Aortic smooth muscle cell (primary cell): ENCODE measurements at places on chromosomes 1 and 21. TPM values are rescaled to one million over a fixed set of nuclear protein-coding genes. Genes with fewer than 3 reads are reported as not detected.

Gene TFF3
- total RNA-seq, result 0.68 TPM in 1 of 2 replicates, not detected in the other

Gene TMCC2
- total RNA-seq, result 0.53 and 0.68 TPM in 2 replicates

Gene CCDC24
- 4.0 and 4.8 TPM in 2 replicates for total RNA-seq

Gene IRF6
- total RNA-seq, result 4.4 and 15.7 TPM in 2 replicates

Gene FMO4
- total RNA-seq, result 4.0 and 5.0 TPM in 2 replicates

Gene ALPL
- under 0.01 TPM in 1 of 2 replicates, not detected in the other for total RNA-seq

Gene ADGRB2
- 4.0 and 4.9 TPM in 2 replicates for total RNA-seq

Gene SOX13
- 8.6 and 9.0 TPM in 2 replicates for total RNA-seq

Gene NBPF6
- total RNA-seq, result 0.06 TPM in 1 of 2 replicates, not detected in the other

Gene EFNA3
- total RNA-seq, result 0.37 and 0.53 TPM in 2 replicates

Gene TTC22
- under 0.01 TPM in 1 of 2 replicates, not detected in the other for total RNA-seq

Gene CCT3
- total RNA-seq, result 291 and 402 TPM in 2 replicates

Gene MROH9
- total RNA-seq, result 0.06 and 0.13 TPM in 2 replicates

Gene UQCRHL
- 11.7 and 12.0 TPM in 2 replicates for total RNA-seq

Gene FAAP20
- 15.4 and 16.9 TPM in 2 replicates for total RNA-seq

Gene CDCP2
- total RNA-seq, result not detected in 2 replicates

Gene CYB561D1
- total RNA-seq, result 4.8 and 5.7 TPM in 2 replicates

Gene PADI2
- total RNA-seq, result under 0.01 TPM in 1 of 2 replicates, not detected in the other

Gene KIF2C
- 15.3 and 27.3 TPM in 2 replicates for total RNA-seq

Gene ZP4
- not detected in 2 replicates for total RNA-seq

Gene GFI1
- total RNA-seq, result 0.13 and 0.19 TPM in 2 replicates

Gene RRP1B
- 14.4 and 15.9 TPM in 2 replicates for total RNA-seq

Gene AKR1A1
- 174 and 209 TPM in 2 replicates for total RNA-seq

Gene CYP4Z1
- total RNA-seq, result 0.13 TPM in 1 of 2 replicates, not detected in the other

Gene KCNN3
- total RNA-seq, result 0.13 and 0.25 TPM in 2 replicates

Gene MSTO1
- total RNA-seq, result 20.3 and 31.2 TPM in 2 replicates

Gene C1QB
- 0.13 TPM in 1 of 2 replicates, not detected in the other for total RNA-seq

Gene GAS5
- 252 and 350 TPM in 2 replicates for total RNA-seq

Gene TNFSF4
- 1.2 and 2.1 TPM in 2 replicates for total RNA-seq

Gene LAX1
- total RNA-seq, result under 0.01 TPM in 1 of 2 replicates, not detected in the other

Gene TAF5L
- 13.5 and 13.6 TPM in 2 replicates for total RNA-seq

Gene IVL
- not detected in 2 replicates for total RNA-seq

Gene NUP210L
- 0.12 and 0.13 TPM in 2 replicates for total RNA-seq

Gene CD1D
- total RNA-seq, result under 0.01 TPM in 1 of 2 replicates, not detected in the other

Gene HOOK1
- 0.06 TPM in 1 of 2 replicates, not detected in the other for total RNA-seq

Gene KLF18
- total RNA-seq, result not detected in 2 replicates

Gene CD84
- under 0.01 TPM in 1 of 2 replicates, not detected in the other for total RNA-seq

Gene GPA33
- total RNA-seq, result not detected in 2 replicates

Gene PTPRC
- 0.12 and 0.40 TPM in 2 replicates for total RNA-seq

Gene MYOM3
- 0.13 and 0.31 TPM in 2 replicates for total RNA-seq

Gene SLC30A1
- 26.3 and 27.7 TPM in 2 replicates for total RNA-seq

Gene LAMTOR5
- total RNA-seq, result 43.9 and 67.9 TPM in 2 replicates

Gene LHX4
- under 0.01 TPM in 2 replicates for total RNA-seq

Gene CHRM3
- 0.37 and 5.2 TPM in 2 replicates for total RNA-seq

Gene AGMAT
- 0.68 and 1.1 TPM in 2 replicates for total RNA-seq

Gene INAVA
- total RNA-seq, result not detected in 2 replicates

Gene AKNAD1
- 0.56 TPM in 1 of 2 replicates, not detected in the other for total RNA-seq

Gene FAM72A
- 3.5 and 4.4 TPM in 2 replicates for total RNA-seq

Gene FNDC10
- total RNA-seq, result 0.79 and 0.87 TPM in 2 replicates

Gene AQP10
- under 0.01 and 0.06 TPM in 2 replicates for total RNA-seq

Gene ITGB2
- 0.06 and 0.13 TPM in 2 replicates for total RNA-seq

Gene PLA2G2C
- total RNA-seq, result not detected in 2 replicates

Gene SYT11
- total RNA-seq, result 80.1 and 93.3 TPM in 2 replicates

Gene ERICH3
- not detected in 2 replicates for total RNA-seq

Gene LINGO4
- not detected in 2 replicates for total RNA-seq

Gene GJA9
- not detected in 2 replicates for total RNA-seq

Gene PRELP
- total RNA-seq, result 1.1 and 2.7 TPM in 2 replicates

Gene BRDT
- not detected in 2 replicates for total RNA-seq

Gene C1QA
- 0.13 TPM in 1 of 2 replicates, not detected in the other for total RNA-seq
